ENCODE measurements at places on chromosomes 13 and 19. TPM values are rescaled to one million over a fixed set of nuclear protein-coding genes. Genes with fewer than 3 reads are reported as not detected.

The ZNF497 gene
- 1.5 TPM for total RNA-seq

The CEACAM1 gene
- total RNA-seq = 1.2 TPM

The C19orf85 gene
- not detected for total RNA-seq

The NLRP7 gene
- total RNA-seq = not detected

The SLC10A2 gene
- 0.08 TPM for total RNA-seq

The FUT3 gene
- total RNA-seq = 4.8 TPM

The ATXN8OS gene
- not detected for total RNA-seq

The MLLT1 gene
- total RNA-seq = 21.7 TPM

The OLFM4 gene
- total RNA-seq = 0.82 TPM

The AMER2 gene
- 0.31 TPM for total RNA-seq

The LGALS7B gene
- total RNA-seq = not detected

The CACNA1A gene
- total RNA-seq = 0.93 TPM

The IGLON5 gene
- total RNA-seq = not detected

The CALR3 gene
- total RNA-seq = not detected

The PTGER1 gene
- 0.23 TPM for total RNA-seq

The JUNB gene
- 99.3 TPM for total RNA-seq

The NOSIP gene
- total RNA-seq = 52.9 TPM

The DPF1 gene
- total RNA-seq = not detected

DNA sequence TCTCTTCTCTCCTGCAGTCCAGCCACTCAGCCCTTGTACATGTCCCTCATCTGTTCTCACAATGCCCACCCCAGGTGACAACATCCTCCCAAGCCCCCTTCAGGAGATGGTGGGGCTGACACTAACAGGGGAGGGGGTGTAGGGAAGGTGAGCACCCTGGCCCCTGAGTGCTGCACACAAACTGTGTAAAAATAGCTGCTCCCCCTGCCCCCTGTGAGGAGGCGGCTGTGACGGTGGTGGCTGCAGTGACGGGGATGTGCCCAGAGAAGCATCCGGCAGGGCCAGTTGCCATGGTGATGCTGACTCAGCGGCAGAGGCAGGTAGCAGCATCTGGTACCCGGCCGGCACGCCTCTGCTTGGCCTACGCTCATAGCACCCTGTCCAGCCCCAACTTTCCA, 13.0 kb upstream of the JUND start:
- ATAC-seq = no peak

DNA sequence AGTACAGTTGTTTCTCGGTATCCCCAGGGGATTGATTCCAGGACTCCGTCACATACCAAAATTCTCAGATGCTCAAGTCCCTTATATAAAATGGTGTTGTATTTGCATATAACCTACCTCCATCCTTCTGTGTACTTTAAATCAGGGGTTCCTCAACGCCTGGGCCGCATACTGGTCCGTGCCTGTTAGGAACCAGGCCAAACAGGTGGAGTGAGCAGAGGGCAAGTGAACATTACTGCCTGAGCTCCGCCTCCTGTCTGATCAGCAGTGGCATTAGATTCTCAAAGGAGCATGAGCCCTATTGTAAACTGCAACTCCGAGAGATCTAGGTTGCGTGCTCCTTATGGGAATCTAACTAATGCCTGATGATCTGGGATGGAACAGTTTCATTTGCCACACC, 42.2 kb upstream of the KCTD4 start:
- ATAC-seq = no peak

GRCh38 chr13:30624630-30625029, 6.9 kb downstream of the USPL1 start:
- no peak for ATAC-seq

GRCh38 chr13:105220063-105220462, 1315.4 kb downstream of the EFNB2 start:
- ATAC-seq = no peak

GRCh38 chr19:47227352-47228167, 3.4 kb downstream of the BBC3 start:
- ATAC-seq = peak; percentile 58

DNA sequence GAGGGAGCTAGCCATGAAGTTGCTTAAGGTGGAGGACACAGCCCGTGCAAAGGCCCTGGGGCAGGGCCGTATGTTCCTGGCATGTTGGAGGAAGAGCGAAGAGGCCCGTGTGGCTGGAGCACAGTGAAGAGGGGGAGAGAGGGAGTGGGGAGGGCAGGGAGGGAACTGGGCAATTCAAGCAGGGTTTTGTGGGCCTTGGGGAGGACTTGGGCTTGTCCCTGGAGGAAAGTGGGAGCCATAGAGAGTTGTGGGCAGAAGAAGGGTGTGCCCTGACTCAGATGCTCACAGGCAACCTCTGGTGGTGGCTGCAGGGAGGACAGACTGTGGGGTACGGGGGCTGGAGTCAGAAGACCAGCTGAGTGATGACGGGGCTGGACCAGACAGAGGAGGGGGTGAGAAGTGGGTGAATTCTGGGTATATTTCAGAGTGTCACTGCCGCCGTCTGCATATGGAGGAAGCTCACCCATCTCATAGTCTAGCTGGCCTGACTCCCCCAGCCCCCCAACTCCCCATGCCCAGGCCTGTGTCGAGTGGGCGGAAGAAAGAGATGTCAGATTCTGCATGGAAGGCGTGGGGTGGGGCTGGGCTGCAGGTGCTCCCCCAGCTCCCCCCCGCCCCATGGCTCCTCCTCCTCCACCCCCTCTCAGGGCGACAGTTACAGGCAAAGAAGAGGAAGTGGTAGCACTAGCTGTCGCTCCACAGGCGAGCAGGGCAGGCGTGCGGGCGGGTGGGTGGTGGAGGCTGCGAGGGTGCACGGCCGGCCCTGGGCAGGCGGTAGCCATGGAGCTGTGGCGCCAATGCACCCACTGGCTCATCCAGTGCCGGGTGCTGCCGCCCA, at the start of gene VAV1:
TSS of gene VAV1 (plus strand) at position 681 of the 838 bp plus-strand sequence. CDS start at position 781, 100 bp downstream.
- ATAC-seq = peak; percentile 52

GRCh38 chr13:97938706-97939475, 14.6 kb upstream of the IPO5 start:
- no peak for ATAC-seq

- ATAC-seq = no peak
Measured at GRCh38 chr19:49816590-49816989, 1.5 kb upstream of the MED25 start.

DNA sequence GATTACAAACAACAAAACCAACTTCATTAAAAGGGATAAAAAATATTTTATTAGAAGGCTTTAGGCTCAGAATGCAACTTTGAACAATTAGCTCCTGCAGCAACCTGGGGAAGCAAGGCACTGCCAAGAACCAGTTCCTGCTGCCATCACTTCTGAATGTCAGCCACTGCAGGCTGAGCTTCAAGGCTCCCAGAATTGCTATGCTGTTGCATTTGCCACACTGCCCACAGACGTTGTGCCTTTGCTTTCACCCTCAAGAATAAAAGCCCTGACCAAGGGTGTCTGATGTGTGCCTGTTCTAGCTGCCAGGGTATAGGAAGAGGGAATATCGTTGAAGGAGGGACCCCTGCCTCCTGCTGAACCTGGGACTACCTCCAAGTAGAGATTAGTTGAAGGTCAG, 238.4 kb downstream of the ITGBL1 start:
- no peak for ATAC-seq

- no peak for ATAC-seq
Measured at GRCh38 chr13:20980430-20980829, 77.9 kb upstream of the XPO4 start.

DNA sequence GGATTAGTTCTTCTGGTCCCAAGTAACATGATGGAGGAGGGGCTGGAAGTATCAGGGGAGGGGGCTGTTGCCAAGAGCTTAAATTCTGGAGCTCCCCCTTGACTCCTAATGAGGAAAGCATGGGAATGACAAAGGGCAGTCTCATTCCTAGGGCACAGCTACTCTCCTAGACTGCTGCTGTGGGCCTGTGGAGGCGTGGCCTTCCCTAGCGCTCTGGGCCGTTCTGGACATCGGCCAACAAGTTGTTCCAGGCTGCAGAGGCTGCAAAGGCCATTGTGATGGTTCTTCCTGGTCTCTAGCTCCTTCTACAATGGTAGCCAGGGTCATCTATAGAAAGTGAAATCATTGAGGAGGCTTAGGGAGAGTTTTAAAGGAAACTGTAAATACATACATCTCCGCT, 916.6 kb downstream of the DIAPH3 start:
- no peak for ATAC-seq

GRCh38 chr19:32682317-32682716, 6.7 kb downstream of the RGS9BP start:
- ATAC-seq = no peak

DNA sequence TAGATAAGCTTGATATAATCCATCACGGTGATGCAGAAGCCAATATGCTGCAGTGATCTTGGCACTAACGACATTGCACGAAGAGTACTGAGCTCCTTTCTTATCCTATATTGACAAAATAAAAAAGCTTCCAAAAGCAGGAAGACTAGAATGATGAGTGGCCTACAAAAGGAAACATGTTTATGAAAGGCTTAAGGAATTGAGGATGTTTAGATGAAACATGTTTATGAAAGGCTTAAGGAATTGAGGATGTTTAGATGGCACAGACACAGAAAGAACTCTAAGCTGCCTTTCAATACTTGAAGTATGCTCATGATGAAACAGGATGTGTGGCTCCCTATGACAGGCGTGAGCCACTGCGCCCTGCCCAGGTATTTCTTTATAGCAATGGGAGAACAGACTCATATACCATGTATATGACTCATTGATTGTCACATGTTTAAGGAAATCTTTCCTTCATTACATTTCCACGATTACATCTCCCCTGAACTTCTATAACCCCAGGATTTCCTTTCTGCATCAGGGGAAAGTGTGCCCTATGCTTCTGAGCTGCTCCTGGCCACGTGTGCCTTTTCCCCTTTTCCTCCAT, 690.8 kb upstream of the ARGLU1 start:
- no peak for ATAC-seq

- ATAC-seq = peak; percentile 53
Measured at GRCh38 chr19:53076984-53077383, 26.2 kb downstream of the ZNF160 start.

- no peak for ATAC-seq
Measured at GRCh38 chr13:46104868-46105267, at the start of gene CPB2. TSS of gene CPB2 (minus strand) at chr13:46105033. CDS start at chr13:46105009, 24 bp downstream.

GRCh38 chr13:35882722-35883497, 248.3 kb downstream of the DCLK1 start:
- ATAC-seq = no peak

- no peak for ATAC-seq
Measured at GRCh38 chr13:63381078-63381859, 1965.6 kb upstream of the PCDH20 start.

- no peak for ATAC-seq
Measured at GRCh38 chr19:51093101-51093500, 10.4 kb upstream of the KLK14 start.

GRCh38 chr13:46598140-46598819, 45.3 kb downstream of the LRCH1 start:
- ATAC-seq = no peak

GRCh38 chr13:99307247-99307646, at the start of gene GPR183:
TSS of gene GPR183 (minus strand) at chr13:99307399. CDS start at chr13:99296145, 11,254 bp downstream.
- peak; percentile 73 for ATAC-seq

- ATAC-seq = no peak
Measured at GRCh38 chr19:35559781-35560180, 3.7 kb downstream of the ATP4A start.

GRCh38 chr13:20873348-20873747, 29.2 kb downstream of the XPO4 start:
- ATAC-seq = no peak

DNA sequence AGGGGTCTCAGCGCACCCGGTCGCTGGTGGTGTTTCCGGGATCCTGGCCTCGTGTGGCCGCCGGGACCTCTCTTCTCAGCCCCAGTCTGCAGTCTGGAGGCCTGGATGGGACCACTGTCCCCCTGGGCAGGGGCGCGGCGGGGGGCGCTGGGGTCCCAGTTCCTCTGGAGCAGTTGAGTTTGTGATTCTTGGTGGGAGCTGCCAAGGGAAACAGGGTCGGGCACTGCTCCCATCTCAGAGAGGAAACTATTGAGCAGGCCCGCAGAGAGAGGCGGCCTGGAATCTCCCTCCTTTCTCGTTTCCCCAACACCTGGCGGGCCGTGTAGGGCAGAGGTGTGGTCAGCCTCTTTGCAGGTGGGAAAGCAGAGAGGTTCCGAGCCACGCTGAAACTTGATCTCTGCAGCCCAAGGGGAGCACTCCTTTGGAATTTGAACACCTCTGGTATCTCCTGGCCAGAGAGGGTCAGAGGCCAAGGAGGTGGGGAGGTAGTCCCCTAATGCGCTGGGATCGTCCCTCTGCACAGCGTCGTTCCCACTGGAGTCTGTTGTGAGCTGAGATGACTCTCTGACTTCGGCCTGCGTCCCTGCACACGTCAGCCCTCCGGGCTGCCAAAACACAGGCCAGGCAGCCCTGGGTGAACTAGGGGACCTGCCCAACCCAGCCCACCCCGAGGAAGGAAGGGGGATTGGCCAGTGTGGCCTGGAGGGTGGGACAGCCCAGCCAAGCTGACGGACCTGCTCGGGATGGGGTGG, 741 bp downstream of the PLEKHF1 start:
- ATAC-seq = peak; percentile 65

DNA sequence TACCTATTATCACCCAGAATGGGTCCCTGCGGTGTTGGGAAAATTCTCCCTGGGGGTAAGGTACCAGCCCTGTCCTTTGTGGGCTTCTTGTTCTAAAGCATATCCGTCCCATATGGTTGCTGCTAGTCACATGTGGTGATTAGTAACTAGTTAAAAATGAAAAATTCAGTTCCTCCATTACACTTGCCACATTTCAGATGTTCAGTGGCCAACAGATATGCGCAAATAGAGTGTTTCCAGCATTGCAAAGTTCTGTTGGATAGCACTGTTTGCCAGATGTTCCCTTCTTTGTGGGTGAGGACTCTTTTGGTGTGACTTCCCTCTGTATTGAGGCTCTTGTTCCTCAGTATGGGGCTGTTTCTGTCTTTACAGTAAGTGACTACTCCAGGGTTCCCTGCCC, 3.8 kb downstream of the CNOT3 start:
- no peak for ATAC-seq

All from gastroesophageal sphincter (tissue), 4 donors.